ENCODE measurements at places on chromosomes 3 and 15.

DNA sequence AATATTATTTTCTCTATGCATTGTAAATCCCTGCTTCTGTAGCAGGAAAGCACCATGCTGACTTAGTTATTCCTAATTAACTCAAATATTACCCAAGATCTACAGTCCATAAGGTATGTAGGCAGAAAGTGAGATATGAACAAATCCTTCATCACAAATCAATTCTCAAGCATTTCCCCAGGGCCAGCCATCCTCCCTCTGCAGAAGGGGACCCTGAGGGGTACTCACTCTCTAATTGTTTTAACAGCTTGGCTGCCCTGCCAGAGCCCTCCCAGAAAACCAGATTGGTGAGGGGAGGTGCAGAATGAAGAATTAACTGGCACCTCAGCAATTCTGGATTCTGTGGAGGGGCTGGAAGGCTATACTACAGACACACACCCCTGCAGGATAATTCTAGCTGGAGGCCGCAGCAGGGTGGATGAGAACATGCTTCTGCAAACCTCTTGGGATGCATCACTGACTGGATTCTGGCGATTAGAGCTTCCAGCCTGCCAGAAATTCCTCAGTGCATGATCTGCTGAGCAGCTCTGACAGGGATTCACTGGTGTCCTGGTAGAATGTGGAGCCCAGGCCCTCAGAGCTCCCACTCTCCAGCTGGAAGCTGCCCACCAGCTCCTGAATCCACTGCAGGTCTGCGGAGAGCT lies 88.6 kb upstream of the HERC1 start:
- DNase-seq: no peak

- DNase-seq: no peak
Observed at GRCh38 chr3:10194328-10195071, 29.8 kb downstream of the IRAK2 start.

- no peak for DNase-seq
Observed at GRCh38 chr3:61861410-61861809, 300.0 kb downstream of the PTPRG start.

DNA sequence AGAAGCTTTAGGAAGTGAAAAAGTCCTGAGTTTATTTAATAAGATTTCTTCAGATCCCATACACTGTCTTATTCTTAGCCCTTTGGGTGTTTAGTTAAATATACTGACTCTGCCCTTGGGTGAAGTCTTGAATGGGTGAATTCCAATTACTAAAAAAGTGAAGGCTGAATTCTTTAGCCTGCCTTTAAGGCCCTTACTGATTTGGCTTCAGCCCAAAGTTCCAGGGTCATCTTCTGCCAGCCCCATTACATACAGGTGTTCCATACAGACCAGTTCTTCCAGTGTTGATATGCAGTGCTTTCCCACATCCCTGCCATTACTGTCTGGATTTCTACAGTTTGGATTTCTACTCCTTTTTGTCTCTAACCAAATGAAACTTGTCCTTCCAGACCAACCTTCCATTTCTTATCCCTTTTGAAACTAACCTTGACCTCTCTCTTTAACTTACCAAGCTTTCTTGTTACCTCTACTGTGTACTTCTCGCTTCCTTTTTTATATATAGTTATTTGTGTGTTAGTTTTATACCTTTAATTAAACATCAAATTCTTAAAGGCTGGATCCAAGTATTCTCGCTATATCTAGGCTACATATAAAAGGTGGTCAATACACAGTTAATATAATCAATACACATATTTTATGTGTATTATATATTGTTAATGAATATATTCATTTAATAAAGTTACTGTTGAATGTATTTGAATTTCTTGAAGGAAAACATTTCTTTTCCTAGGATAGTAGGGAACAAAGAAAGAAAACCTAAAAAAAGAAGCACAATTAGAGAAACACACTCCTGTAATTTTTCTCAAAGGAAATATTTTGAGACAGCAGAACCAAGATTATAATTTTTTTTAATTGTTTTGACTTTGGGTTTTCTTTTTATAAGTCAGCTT lies 15.0 kb downstream of the MBNL1 start:
- no peak for DNase-seq

DNA sequence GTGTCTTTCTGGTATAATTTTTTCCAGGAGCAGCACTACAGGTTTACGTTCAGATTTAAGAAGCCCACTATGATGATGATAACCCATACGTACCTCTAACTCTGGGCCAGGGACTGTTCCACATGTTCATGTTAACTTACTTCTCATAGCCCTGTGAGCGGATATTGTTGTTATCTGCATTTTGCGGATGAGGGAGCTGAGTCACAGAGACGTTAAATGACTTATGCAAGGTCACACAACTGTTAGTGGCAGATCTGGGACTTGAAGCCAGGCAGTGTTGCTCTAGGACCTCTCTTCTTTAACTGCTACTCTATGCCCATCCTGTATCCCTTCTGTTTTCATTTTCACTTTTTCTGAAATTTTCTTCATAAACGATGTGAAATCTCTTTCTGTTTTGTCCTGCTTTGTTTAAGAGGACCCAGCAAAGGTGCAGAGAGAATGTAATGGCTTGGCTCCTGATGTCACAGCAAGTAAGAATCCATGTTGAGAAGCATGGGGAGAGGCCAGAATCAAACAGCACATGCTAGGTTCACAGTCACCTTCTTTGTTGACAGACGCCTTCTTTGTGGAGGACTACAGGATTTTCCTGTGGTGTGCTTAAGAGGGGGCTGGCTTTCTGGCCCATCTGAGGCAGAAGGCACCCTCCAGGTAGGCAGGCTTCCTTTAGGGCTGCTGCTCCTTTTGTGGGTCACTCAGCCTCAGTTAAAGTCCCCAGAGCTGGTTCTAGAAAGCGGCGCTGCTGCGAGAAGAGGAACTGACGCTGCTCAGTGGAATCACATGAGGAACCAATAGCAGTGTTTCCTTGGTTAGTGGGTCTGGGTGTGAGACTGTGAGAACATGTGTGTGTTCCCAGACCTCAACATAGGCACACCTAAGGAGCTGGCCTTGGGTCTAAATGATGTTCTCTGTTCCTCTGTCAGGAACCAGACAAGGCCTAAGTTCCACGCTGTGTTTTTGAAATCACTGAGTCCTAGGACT lies 121.6 kb downstream of the TMEM108 start:
- no peak for DNase-seq

GRCh38 chr15:100735129-100736053 lies 133.0 kb downstream of the ASB7 start:
- no peak for DNase-seq

GRCh38 chr15:48119277-48119676 lies 1.5 kb upstream of the SLC24A5 start:
- DNase-seq: no peak

DNA sequence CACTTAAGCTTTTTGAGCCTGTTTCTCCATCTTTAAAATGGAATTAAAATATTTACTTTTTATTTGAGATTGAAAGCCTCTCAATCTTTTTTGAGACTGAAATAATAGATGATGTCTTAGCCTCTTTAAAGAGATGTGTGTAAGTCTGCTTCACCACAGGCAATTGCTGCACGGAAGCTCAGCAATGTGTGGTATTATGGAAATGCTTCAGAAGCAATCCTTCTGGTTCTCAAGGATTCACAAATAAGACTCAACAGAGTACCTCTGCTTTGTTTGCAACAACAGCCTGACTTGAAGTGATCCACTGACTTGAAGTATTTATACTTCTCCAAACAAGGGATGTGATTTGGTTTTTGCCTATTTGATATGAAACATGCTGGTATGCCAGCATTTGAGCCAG lies 332.0 kb upstream of the RASGRP1 start:
- DNase-seq: no peak

- DNase-seq: peak; percentile 82
Observed at GRCh38 chr3:156535162-156535627, 19.7 kb downstream of the SSR3 start.

- DNase-seq: no peak
Observed at GRCh38 chr15:49423021-49423420, at the start of gene FGF7. Gene FGF7 (plus strand): TSS chr15:49423242. CDS start chr15:49424298, 1,056 bp downstream.

- DNase-seq: no peak
Observed at GRCh38 chr3:170815340-170815739, 54.7 kb downstream of the RPL22L1 start.

DNA sequence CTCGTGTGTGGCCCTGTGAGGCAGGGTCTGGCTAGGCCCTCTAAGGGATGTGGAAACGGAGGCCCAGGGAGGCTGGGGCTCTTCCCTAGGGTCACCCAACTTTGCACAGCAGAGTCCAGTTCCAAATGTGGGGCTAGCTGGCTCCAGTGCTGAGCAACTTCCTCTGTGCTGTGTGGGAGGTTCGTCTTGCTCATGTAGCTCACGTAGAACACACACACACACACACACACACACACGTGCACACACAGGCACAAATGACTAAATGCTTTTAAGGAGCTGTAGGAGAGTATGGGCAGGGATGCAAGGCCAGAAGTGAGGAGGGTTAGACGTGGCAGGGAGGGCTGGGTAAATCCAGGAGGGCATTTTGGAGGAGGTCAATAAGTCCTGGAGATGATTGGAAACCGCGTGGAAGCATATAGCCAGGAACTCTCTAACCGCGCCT lies 213.8 kb downstream of the RPLP1 start:
- DNase-seq: no peak
